NCI-H2171 (cell line): ENCODE measurements at places on chromosomes 7 and 10.
A peak's percentile ranks its signal among the peaks of the same experiment; 100 is the strongest.

- no peak for DNase-seq
These were observed 43.5 kb upstream of the ZRANB1 start for GRCh38 chr10:124898471-124898870.

DNA sequence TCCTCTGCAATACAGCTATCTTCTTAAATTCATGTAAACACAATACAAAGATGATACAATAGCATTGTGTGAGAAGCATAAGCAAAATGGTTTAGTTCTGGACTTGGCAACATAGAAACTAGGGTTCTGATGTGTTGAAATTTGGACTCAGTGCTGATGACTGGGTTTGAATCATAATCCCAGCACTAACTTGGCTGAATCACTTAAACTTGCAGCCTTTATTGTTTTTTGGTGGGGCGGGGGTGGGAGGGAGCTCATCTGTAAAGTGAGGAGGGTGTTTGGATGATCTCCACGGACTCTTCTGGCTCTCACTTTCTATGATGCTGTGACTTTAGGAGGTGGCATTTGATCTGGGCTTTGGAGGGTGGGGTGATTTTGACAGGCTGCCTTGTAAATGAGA is 158.2 kb downstream of the WNT2 start:
- no peak for DNase-seq

- no peak for DNase-seq
These were observed 243.6 kb downstream of the PRPF18 start for GRCh38 chr10:13830385-13830784.

GRCh38 chr7:112134039-112134438 is 72.2 kb downstream of the DOCK4 start:
- DNase-seq, result no peak

DNA sequence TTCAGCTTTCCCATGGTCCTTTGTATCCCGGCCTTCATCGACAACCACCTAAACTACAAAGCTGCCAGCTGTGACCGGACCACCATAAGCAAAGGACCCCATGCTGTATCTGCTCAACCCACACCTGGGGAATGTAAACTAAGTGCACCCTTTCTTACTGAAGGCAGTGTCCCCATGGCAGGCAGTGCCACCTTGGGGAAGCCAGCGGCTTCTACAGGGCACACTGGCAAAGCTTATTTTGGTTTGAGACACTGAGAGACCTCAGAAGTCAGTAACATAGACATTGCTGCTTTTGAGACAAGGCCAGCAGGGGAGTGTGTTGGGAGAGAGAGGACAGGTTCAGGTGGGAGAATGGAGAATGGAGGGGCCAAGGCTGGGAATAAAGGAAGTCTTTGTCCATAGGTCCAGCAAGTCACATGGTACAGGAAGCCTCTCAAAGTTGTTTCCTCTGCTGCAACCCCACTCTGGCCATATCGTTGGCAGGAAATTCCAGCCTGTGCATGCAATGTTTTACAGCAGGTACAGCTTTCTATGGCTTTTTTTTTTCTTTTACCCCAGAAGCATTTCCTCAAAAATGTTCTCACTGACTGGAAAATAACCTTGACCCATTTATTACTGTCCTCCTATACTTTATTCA is 85.9 kb upstream of the NPVF start:
- DNase-seq, result no peak

GRCh38 chr7:48090095-48090805 is 1.2 kb downstream of the UPP1 start:
- DNase-seq, result no peak

DNA sequence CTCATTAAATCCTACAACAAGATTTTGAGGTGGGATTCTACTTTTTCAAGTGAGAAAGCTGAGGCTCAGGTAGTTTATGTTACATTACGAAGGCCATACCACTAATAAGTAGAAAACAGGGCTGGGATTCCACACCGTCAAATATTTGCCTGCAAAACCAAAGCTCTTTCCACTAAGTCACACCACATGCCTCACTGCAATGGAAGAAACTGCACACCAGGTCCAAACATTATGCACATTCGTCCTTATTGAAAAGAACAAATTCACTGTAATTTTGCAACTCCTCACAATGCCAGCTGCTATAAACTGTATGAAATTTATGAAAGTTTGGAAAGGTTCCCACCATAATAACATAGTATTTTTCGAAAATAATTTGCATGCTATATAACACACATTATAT is 66.5 kb downstream of the DGKB start:
- no peak for DNase-seq

GRCh38 chr10:28778524-28778923 is 101.2 kb downstream of the BAMBI start:
- no peak for DNase-seq

DNA sequence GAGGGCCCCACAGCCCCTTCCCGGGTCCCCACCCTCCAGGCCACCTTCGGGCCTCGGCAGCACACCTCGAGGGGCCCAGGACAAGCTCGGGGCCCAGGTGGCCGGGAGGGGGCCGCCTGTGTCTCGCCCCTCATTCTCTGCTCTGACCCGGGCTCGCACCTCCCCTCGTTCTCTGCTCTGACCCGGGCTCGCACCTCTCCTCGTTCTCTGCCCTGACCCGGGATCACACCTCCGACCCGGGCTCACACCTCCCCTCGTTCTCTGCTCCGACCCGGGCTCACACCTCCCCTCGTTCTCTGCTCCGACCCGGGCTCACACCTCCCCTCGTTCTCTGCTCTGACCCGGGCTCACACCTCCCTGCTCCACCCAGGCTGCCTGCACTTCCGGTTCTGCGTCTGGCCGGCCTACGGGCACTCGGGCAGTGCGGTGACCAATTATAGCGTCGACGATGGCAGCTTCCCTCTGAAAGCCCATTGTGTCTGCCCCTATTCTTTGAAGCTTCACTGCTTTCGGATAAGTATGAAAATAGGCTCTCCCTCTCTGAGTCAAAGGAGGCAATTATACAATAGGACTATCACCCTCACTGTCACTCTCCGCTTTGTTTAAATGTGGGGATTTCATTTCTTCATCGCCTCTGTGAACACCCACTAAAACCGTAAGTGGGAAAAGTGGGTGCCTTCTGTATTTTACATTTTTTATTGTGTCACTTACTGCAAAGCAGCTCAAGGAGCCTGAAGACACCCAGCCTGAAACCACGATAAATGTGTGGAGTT is 457.4 kb downstream of the DNAJB6 start:
- no peak for DNase-seq

DNA sequence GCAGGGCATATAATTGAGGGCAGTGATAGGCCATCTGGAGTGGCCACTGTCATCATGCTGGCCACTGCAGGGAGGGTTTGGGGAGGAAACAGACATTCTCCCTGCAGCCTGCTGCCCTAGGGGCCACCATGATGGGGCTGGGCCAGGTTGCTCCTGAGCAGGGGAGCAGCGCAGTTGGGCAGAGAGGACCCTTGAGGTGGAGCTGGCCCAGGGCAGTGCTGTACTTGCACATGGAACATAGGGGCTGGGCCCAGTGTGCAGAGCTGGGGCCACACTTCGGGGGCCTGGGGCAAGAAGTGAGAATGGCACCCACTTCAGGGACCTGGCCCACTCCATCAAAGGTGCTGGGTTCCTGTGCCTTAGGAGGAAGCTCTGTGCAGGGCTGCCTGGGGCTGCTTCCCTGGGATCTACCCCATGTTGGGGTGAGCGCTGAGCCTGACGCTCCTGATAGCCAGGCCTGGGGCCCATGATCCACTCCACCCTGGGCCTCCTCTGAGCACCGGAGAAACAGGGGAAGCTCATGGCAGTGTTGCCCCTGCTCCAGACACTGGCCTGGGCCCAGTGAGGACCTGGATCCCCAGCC is 21.3 kb upstream of the NUB1 start:
- no peak for DNase-seq

DNA sequence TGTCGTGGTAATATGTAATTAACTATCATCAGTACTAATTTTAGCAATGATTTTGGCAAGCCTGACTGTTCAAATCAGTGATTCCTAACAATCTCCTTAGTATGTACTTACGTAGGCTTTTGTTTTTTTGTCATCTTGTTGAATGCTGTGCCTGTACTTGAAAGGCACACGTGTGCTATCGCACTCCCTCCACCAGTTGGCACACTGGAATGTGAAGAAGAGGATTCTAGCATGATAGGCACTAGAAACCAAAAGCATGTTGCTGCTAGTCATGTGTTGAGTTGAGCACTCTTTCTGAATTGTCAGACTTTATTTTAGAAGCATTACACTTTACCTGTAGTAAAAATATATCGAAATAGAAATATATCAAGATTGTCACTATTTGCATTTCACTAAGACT is 59.1 kb downstream of the TASOR2 start:
- DNase-seq, result no peak

DNA sequence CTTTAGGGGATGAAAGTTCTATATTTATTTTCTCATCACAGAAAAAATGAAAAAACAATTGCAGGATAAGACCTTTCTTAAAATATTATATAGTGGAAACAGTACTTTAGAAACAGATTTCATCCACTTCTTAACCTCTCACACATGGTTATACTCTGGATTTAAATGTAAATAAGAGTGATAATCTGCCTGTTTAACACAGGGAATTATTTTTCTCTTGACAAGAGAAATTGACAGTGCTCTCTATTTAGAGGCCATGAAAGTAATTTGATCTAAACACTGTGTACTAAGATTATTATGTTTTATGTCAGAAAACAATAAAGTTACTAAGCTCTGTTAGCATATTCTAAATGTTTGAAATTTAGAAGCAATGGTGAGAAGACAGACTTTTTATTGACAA is 88.4 kb downstream of the PHF14 start:
- DNase-seq, result no peak

GRCh38 chr10:4623757-4624420 is 202.1 kb upstream of the AKR1E2 start:
- DNase-seq, result no peak

- DNase-seq, result no peak
These were observed 18.9 kb downstream of the ABI1 start for GRCh38 chr10:26841733-26842317.

DNA sequence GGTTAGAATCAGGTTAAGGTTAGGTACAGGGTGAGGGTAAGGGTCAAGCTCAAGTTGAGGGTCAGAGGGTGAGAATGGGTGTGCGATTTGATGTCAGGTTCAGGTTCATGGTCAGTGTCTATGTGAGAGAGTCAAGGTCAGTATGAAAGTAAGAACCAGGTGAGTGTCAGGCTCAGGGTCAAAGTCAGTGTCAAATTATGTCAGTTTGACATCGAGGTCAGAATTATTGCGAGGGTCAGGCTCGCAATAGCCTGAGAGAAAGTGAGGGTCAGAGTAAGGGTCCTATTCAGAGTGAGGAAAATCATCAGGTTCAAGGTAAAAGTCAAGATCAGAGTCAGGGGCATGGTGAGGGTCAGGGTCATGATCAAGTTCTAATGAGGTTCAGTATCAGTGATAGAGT is 13.0 kb downstream of the MRPS24 start:
- DNase-seq, result no peak

- DNase-seq, result no peak
These were observed 30.3 kb downstream of the PROSER2 start for GRCh38 chr10:11853468-11853867.

DNA sequence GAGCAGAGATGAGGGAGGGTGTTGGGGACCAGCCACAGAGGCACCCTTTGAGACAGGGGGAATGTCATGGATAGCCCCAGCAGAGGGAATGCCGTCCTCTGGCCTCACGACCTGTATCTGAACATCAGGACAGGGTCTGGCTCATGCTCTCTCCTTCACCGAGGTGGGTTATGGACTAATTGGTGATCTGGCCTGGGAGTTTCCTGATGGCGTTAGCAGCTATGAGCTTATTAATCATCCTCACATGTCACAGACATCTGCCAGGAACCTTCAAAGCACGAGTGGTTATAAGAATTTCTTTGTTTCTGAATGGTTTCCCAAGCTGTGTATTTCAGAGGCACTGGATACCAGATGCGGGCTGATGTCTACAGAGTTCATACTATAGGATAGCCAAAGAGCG is 6.9 kb downstream of the CPA4 start:
- no peak for DNase-seq

GRCh38 chr10:88226891-88227290 is 356.2 kb downstream of the RNLS start:
- DNase-seq, result no peak

GRCh38 chr10:127420138-127420684 is 128.9 kb upstream of the NPS start:
- DNase-seq, result no peak

DNA sequence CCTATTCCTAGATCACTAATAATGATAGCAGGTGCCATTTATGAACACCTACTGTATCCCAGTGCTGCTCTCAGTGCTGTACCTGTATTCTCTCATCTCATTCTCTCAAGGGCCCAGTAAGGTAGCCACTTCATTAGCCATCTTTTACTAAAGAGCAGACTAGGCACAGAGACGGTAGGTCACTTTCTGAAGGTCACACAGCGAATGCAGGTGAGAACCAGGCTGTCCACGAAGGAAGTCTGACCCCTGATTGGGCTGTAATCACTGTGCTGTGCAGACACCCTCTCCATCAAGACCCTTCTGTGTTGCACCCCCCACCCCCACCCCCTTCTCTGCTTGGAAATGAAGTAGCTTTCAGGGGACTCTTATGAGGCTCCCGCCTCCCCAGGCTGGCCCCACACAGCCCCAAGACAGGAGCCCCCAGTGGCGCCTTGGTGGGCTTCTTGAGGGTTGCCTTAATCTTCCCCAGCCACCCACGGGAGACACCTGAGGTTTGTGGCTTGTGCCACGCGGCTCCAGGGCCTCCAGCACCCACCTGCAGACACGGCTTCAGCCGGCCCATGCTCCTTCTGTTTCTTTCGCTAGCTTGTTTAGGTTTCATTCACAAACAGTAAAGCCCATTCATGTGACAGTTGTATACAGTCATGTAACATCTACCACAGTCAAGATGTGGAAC is 81.7 kb upstream of the FAM20C start:
- no peak for DNase-seq

DNA sequence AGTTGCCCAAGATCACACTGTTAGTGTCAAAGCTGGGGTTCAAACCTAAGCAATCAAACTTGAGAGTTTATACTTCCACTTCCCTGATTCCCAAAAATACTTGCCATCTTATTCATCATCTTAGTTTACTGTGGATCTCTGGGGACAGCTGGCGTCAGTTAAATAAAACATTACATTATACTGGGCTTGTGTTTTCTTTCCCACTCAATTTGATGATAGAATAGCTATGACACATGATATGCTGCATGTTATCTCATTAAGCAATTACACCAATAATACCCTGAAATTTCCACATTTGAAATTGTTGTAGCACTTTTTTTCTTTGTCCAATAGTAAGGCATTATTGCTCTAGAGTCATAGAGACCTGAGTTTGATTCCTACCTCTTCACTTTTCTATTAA is 62.9 kb upstream of the MXI1 start:
- DNase-seq, result no peak

GRCh38 chr10:74705358-74705980 is 120.9 kb upstream of the KAT6B start:
- DNase-seq, result peak; percentile 62

DNA sequence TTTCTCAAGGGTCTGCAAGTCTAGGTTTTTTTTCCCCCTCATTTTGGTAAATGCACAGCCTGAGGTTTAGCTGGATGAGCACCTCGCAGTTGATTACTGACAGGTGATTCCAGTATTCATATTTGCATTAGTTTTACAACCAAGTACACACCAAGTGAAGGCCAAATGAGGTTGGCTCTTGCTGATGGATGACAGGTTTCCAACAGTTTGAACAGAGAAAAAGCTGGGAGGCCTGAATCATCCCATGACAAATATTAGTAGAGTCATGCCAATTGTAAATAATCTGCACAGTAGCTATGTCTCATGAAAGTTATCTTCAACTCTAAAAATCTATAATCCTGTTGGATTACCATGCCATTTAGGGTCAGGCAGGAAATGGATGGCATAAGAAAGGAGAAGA is 399.8 kb downstream of the HTR7 start:
- no peak for DNase-seq

GRCh38 chr7:94556028-94556427 is 46.4 kb downstream of the CASD1 start:
- no peak for DNase-seq
